ENCODE measurements at places on chromosomes 5 and 9.
A peak's percentile ranks its signal among the peaks of the same experiment; 100 is the strongest.

- no peak for DNase-seq
Measured at GRCh38 chr9:74589576-74589975, 92.4 kb downstream of the RORB start.

DNA sequence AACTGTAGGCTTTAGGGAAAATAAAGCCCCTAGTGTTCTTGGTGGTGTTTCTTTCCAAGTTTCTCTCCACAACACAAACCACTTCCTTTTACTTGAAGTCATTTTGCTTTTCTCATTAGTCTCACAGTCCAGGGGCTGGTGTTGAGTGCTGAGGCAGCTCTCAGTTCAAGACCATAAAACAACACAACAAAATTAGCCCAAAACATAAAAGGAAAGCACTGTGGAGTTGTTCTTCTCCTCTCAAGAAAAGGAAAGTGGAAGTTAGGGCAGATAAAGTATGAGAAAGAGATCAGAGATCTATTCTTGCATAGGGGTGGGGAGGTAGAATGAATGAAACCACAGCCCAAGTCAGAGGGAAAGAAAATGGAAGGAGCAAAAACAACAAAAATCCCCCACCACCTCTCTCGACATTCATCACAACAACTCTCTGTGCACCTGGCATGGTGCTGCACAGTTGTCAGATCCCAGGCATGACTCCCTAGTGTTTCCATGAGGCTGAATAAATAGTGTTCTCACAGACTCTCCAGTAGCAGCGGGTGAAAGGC is 569.9 kb downstream of the RAB3C start:
- DNase-seq: no peak

- DNase-seq: no peak
Measured at GRCh38 chr5:24831989-24832388, 187.2 kb upstream of the CDH10 start.

DNA sequence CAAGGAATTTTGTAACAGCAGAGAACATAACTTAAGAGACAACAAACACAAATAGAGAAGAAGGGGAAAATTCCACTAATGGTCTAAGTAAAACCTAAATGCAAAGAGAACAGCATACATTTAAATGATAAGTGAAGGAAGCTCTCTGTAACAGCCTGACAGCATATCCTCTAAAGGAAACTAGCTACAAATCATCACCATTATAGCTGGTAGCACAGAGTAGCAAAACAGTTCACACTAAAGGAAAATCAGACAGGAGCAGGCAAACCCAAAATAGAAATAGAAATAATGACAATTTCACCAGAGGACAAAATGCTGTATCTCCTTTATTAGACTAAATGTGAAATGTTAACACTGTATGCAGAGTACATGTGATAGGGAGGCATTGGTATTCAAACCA is 532.8 kb downstream of the PTPRD start:
- DNase-seq: no peak

DNA sequence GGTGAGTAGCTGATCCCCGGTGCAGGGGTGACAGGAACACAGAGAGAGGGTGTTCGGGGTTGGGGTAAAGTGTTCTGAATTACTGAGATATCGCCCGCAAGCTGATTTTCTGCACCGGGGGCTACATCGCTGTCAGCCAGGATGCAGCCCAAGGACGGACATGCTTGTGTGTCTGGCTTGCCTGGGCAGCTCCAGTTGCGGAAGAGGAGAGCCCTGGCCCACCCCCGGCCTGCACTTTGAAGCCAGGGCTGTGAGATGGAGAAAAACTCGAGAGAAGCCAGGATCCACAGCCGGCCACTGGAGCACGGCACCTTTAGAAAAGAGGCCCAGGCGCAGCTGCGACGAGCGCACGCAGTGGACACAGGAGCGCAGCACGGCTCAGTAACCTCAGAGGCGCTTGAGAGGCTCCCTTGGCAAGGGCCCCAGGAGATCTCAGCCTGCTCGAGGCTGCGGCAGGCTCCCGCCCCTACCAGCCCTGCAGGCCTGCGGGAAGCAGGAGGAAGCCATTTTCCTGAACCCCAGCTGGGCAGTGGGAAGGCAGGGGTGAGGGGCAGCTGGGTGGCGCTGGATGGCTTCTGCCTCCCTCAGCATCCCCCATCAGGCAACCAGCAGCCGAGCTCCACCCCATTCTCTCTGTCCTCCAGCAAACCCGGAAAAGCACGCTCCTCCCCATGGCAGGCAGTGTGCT is 59.2 kb downstream of the C9orf50 start:
- no peak for DNase-seq

DNA sequence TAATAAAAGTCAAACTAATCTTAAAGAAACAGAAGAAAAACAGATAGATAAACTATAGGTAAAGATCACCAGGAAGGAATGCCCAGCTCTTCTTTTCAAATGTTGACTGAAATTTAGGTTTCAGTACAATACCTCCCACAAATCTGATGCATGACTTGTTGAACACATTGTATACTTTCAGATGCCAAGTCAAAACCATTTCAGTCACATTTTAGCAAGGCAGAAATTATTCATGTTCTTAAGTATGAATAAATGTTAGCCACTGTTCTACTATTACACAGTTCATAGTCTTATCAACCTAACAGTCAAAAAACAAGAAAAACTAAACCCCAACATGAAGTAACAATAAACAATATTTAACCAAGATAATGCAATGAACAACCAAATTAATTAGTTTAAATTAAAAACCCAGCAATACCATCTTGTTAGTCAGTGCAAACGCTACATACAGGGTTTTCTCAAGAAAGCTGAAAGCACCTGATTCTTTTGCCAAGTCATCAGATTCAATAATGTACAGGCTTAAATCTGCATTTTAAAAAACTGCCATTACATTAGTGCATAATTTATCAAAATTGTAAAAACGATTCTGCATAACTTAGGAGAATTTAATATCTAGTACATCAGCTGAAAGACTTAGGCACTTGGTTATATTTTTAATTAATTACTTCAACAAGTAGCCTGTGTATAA is 20.0 kb upstream of the PDCL start:
- no peak for DNase-seq

GRCh38 chr9:98605116-98605515 is 103.6 kb downstream of the GABBR2 start:
- no peak for DNase-seq

DNA sequence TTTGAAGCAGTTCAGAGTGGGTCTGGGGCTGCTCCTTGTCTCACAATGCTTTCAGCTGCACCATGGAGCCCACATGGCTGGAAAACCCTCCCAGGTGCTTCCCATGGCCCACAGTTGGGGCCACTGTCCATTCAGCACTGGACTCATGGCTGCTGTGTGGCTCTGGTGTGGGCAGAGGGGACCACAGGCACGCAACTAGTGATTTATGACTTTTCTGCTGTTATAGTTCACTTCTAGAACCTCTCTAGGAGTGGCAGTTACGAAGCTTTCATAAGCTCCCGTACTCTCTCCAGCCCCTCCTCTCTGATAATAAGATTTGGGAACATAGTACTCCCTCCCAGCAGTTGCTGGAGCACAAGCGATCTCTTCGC is 29.0 kb downstream of the GLRA1 start:
- DNase-seq: no peak

GRCh38 chr9:136023410-136024225 is 62.4 kb upstream of the UBAC1 start:
- peak; percentile 87 for DNase-seq

- no peak for DNase-seq
Measured at GRCh38 chr5:150372639-150373038, 15.1 kb downstream of the TCOF1 start.

- DNase-seq: no peak
Measured at GRCh38 chr9:80883426-80883825, 805.9 kb downstream of the TLE1 start.

DNA sequence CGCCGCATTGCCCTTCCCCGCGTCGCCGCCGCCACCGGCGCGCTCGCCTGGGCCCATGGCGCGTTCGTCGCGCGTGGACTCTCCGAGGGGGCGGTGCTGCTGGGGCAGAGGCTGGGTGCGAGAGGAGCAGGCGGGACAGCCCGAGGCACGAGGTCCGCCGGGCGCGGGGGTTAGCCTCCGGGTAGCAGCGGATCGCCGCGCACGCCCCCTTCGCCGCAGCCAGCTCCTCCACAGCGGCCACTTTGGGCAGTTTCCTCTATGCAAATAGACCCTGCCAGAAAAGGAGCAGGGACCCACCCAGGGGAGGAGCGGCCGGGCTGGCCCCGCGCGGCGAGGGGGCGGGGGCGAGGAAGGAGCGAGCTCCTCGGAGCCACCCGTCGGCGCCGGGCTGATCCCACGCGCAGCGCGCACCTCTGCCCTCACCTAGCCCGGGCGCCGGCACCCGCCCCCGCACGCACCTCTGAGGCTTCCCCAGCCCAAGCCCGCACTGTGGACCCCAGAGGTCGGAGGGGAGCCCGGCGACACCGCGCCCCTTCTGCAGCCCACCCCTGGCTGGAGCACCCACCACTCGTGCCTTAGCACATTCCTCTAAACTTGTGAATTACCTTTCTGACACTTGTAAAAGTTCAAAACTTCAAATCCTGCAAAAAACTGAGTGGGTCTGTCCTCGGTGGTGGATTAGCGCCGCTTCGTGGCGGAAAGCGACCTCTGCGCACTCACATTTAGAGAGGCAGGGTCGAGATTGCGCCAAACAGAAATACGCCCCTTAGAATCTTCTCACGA is at the start of gene COL23A1:
Gene COL23A1 (minus strand): TSS at position 253 of the 783 bp plus-strand sequence.
- DNase-seq: peak; percentile 83

DNA sequence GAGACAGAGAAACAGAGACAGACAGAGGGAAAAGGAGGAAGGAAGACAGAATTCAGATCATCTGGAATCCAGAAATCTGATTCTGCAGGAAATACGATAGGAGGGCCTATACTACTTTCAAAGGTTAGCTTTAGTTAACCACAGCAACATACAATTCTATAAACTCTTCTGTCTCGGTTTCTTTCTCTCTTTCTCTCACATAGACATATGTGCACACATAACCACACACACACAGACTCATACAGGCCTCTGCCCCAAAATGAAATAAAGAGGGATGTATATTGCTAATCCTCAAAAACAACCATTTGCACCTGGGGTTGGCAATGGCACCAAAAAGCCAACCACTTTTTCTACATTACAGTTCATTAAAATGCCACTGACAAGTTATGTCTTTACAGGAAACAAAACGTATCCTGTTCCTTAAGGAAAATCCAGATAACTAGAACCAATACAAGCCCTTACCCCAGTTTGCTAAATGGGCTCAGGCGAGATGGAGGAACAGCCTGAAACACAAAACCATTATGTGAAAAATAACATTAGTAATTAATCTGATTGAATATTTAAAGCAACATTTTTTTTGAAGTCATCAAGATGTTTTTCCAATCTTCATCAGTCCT is 372.3 kb upstream of the CCNH start:
- DNase-seq: no peak

DNA sequence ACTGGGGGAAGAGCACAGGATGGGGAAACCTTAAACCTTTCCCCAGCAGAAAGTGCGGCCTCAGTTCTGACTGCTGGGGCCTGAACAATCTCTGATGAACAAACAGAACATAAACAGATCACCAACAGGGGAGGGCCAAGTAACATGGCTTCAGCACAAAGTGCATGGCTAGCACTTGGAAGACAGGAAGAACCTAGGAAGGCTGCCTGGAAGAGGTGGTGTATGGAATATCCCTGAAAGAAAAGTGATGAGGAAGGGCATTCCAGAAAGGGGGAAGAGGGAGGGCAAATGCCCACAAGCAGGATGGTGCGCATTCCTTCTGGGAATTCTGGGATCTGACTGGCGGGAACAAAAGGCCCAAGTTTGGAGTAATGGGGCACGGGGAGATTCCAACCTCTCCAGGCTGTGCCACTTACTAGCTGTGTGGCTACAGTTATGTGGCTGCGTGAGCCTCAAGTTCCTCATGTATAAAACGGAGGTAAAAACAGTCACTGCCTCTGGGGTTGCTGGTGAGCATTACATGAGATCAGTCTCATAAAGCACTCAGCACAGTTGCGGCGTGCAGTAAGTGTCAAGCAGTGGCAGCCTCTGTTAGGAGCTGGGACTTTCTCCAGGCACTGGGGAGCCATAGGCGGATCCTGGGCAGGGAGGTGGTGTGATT is 1.6 kb downstream of the PDGFRB start:
- no peak for DNase-seq

DNA sequence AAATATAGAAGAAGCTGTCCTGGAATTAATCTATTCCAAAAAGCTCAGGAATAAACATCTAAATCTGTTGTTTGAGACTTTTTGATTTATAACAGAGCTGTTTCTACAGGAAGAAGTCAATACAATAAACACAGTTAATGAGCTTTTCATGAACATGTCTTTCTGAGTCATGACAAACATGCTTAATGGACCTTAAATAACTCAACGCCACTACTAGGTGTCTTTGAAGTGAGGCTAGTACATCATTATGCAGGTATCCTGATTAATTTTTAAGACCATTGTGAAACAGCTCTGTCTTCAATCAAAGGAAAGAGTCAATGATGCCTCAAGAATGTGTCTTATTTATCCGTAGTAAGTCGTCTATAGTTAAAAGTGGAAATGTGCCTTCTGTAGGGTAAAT is 131.6 kb downstream of the GABRB2 start:
- DNase-seq: no peak

- DNase-seq: no peak
Measured at GRCh38 chr5:125137535-125137934, 391.1 kb upstream of the ZNF608 start.

- DNase-seq: no peak
Measured at GRCh38 chr5:154509784-154510555, 31.9 kb upstream of the HAND1 start.

DNA sequence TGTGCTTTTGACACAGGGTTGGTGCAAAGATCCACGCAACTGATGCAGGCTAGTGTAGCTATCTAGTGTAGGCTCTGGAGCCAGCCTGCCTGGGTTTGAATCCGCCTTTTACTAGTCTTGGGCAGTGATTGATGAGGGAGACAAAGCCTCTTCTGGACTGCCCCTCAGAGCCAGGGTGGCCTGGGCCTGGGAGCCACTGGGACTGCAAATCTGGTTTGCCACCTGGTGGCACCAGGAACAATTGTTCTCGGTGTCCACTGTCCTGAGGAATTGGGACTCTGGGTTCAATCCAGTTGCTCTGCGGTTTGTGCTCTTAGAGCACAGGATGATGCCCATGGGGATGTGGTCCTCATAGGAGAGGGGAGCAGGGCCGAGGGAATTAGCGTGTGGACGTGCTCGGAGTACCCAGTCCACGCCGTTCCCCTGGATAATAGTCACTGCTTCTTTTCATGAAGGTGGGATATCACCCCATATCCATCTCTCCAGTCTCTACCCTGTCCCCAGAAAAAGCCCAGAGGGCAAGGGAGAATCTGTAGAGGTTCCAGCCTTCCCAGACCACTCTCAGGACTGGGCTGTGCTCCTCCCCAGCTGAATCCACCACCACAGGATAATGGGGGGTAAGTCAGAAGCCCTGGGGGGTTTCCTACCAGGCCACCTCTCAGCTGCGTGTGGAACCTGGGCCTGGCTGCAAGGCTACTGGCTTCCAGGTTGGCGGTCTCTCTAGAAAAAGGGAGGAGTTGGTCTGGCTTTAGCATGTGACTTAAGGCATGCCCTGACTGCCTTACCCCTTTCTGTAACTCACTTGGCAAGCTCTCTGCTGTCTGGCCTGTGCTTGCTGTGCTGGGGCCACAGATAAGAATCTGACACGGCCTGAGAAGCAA is 1.9 kb downstream of the B4GALT7 start:
- no peak for DNase-seq
